ENCODE measurements at places on chromosomes 12 and 14.

DNA sequence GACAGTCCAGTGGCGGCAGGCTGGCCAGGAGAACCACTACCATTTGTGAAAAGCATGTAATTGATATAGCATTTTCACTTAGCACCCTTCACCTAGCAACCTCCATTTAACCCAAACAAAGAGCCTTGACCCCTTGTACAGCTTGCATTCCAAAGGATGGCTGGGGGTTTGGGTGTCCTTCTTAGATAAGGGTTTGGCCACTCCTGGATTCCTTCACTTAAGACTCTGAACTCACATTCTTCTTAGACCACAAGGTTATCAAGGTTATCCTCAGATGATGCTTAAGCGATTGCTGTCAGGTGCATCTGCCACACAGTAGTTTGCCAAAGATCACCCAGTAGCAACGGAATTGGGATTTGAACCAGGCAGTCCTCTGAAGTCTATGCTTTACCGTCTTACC lies 102.8 kb downstream of the ZNF664 start:
- no peak for DNase-seq

DNA sequence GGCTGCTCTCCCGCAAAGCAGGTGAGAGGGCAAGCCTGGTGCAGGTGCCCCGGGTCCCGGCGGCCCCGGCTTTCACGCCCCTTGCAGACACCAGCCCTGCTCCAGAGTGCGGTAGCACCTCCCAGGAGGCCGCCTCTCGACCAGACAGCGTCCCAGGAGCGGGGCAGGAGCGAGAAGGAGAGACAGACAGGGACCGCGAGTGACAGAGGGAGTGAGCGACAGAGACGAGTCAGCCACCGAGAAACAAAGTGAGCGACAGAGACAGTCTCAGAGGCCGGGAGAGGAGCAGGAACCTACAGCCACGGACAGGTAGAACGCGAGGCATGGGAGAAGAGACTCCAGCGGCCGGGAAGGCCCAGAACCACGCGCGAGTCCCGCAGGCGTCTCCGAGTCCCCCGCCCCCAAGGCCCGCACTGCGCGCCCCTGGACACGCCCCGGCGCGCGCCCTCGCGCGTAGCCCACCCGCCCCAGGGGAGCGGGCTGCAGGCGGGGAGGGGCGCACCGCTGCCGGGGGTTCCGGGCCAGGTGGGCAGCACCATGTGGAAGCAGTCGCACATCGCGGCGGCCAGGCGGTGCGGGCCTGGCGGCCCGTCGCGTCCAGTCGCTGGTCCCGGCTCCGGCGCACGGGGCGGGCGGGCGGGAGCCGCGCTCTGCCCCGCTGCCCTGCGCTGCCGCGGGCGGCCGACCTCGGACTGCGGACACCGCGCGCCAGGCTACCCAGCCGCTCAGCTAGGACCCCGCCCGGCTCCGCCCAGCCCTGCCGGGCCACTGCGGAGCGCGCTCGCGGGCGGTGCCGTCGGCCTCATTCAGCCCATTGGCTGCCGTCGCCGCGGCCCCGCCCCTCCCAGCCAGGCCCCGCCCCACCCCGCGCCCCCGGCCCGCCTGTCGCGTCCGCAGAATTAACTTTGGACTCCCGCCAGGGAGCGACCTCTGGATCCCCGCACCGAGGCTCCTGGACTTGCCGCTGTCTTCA lies at the start of gene AHNAK2:
TSS of gene AHNAK2 (minus strand) at position 694 of the 973 bp plus-strand sequence. CDS start at position 557, 137 bp downstream.
- peak; percentile 75 for DNase-seq

DNA sequence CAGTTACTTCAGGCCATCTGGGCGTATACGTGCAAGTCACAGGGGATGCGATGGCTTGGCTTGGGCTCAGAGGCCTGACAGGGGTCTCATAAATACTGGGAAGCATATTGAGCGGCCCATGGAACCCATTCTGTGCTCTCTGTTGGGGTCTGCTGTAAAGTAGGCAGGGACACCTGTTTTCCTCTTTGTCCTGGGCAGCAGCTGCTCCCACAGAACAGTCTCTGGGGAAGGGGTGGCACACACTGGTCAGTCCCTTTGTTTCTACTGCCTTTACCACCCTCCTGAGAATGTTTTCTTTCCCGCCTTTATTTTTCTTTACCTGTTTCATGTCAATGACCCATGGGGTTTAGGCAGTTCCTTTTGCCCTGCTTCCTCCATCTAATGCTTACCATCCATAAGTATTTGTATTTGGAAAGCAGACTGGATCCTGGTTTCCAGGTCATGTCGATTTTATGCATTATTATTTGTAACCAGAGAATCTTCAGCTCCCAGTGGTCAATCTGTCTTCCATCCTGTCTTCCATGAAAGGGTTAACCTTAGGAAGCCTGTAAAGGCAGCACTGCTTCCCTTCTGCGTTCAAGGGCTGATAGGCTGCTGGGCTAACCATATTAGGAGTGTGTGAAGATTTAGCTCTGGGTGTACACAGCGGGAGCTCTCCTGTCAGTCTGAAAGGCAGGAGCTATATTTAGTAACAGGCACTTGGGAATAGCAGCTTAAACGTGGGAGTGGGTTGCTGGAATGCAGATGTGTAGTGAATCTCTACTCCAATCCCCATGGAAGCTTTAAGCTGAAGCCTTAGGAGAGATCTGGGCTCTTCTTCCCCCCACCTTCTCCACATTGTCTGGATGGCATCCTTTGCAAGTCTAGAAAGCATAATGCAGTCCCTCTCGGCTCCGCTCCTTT lies 124.0 kb downstream of the DYRK2 start:
- DNase-seq, result no peak

DNA sequence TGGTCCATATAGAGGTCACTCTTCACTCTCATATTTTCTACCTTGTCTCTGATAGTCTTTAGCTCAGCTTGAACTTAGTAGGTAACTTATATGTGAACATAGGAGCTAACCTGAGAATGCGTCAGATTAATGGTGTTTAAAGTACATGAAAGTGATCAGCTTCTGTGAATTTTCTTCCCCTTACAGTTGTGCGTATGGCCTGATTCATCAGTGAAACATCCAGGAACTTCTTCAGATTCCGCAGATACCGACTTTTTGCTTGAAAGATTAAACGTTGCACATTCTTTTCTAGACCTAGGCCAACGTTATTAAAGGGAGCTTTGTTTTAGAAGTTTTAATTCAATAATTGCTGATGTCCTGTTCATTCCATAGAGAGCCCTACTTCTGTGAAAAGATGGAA lies 1945.1 kb upstream of the SEL1L start:
- peak; percentile 9 for DNase-seq

GRCh38 chr14:77377502-77377844 lies 294 bp downstream of the SAMD15 start:
- no peak for DNase-seq

- DNase-seq, result no peak
Measured at GRCh38 chr12:85659754-85660530, 176.3 kb downstream of the RASSF9 start.

GRCh38 chr14:24365600-24366412 lies 2.2 kb upstream of the NFATC4 start:
- peak; percentile 56 for DNase-seq

GRCh38 chr12:54988402-54989054 lies 4.0 kb upstream of the TESPA1 start:
- no peak for DNase-seq

DNA sequence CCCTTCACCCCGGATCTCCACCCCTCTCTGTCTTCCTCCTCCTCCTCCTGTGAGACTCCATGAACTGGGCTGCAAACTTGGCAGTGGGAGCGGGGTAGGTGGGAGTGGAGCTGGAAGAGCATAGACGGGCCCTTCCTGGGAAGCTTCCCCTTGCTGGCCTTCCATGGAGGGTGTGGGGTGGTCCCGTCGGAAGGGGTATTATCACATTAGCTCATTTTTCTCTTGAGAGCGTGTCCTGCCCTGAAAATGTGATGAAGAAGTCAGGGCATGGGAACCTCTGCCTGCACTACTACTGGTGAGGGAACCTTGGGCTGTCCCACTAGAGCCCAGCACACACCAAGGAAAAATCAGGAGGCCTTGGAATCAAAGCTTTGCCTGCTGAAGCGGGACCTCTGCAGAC lies 66.5 kb downstream of the CACNA1C start:
- no peak for DNase-seq

DNA sequence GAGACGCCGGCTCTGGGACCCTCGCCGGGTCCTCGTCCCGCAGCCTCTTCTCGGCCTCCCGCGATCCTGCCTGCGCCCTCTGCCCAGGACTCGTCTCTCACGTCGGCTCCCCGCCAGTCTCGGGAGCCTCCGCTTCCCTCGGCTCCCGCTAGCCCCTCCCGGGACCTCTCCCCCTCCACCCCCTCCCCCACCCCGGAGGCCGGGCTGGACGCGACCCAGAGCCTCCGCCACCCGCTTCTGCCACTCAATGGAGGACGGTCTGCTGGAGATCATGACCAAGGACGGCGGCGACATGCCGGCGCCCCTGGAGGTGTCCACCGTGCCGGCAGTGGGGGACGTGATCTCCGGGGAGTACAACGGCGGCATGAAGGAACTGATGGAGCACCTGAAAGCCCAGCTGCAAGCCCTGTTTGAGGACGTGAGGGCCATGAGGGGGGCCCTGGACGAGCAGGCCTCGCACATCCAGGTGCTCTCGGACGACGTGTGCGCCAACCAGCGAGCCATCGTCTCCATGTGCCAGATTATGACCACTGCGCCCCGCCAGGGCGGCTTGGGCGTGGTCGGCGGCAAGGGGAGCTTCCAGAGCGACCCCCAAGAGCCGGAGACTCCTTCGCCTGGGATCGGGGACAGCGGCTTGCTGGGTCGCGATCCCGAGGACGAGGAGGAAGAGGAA lies 568 bp downstream of the CCDC184 start:
- DNase-seq, result no peak

DNA sequence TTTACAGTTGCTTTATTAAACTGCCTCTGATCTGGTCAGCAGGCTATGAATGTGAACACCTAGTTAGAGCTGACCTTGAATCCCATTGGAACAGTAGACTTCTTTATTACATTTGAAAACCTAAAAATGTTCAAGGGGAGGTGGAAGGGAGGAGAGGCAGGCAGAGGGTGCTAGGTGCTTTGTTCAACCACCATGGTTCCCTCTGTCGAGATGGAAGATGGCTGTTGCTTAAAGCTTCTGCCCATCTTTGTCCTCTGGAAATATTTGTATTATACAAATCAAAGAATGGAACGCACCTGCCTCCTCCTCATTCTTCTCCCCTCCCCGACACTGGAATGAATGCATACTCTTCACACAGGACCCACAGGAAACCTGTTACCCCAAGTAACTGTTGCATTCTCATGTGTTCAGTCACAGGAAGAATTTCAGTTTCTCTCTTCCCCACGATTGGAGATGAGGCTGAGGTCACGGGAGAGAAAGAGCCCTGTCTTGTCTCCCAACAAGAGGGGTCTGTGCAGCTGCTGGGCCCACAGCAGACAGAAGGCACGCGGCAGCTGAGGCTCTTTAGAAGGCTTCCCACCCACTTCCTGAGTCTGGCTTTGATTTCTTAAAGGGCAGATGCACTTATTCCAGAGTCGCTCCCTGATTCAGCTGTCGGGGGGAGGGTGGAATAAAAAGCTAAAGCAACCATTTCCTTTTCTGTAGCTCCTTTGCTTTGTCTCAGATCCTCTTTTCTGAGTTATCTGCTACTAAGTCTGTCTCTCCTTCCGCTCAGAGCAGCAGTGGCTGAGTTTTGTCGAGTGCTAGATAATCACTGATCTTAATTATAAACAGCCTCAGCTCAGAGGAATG lies 217.9 kb upstream of the BTG1 start:
- DNase-seq, result no peak

DNA sequence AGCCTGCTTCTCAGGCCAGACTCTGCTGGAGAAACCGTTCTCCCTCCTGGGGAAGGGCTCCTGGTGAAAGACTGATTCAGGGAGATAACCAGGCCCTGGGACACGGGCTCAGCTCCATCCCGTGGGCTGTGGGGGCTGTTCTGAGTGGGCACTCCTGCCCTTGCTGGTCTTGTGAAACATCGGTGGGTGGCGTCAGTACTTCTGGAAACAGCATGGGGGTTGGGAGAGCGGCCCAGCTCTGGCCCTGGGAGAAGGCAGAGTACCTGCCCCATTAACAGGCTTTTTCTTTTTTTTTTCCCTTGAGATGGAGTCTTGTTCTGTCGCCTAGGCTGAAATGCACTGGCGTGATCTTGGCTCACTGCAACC lies 786 bp downstream of the SLC25A47 start:
- no peak for DNase-seq

DNA sequence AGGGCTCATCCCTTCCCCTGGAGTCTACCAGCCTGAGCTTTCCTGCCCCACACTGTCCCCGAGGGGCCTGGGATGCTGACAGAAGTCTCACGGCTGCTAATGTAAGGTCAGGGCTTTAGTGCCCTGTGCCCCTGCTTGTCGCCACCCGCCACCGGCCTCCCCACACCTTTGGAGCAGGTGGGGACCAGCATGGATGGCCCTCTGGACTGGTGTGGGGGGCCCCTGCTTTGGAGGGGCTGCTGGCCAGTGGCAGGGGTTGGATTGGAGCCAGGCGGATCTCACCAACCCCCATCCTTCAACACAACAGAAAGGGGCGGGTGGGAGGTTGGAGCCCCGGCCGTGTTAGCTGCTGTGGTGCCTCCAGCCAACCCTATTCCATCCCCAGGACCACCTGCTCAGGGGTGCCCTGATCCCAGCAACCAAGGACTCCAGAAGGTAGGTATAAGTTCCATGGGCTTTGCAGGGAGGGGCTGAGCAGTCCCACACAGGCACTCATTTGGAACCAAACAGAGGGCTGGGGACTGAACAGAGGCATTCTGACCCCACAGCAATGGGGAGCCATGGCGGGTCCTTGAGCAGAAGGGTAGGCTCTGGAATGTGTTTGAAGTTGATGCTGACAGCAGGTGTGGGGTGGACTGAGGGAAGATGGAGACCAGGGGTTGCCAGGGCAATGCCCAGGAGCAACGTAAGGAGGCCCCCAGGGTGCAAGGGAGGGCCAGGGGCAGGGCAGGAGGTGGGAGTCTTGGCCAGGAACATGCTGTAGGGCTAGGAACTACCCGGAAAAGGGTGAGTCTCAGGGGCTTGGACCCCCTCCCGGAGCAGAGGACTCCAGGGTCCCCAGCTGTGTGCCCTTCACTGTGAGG lies 145.1 kb upstream of the C14orf180 start:
- no peak for DNase-seq

DNA sequence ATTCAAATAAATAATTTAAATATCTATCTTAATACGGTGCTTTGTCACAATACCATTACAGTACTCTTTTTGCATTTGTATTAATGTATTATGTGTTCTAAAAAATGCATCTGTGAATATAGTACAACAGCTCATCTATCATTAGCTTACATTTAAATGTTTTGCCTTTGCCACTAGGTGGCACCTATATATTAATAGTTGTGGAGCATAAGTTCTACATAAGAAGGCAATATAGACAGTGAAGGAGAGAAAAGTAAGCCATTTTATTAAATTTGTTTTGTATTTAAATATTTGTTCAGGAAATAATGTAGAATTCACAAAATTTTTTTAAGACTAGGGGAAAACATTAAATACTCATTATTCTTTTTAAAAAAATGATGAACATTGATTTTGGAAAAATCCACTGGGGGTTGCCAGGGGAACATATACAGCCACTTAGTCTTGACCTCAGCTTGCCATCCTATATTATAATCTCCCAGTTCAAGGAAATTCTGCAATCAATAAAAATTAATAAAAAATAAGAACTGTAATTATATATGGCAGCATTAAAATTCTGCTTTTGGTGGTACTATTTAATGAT lies 9.8 kb downstream of the CCER1 start:
- peak; percentile 23 for DNase-seq

Measured in HTR-8/SVneo (cell line).